Activated CD4-positive, alpha-beta T cell treated with anti-CD3 and anti-CD28 coated beads, Interleukin-2, amount 50 U/mL, for 16 hours (primary cell): ENCODE measurements at places on chromosomes 4 and X.
A peak's percentile ranks its signal among the peaks of the same experiment; 100 is the strongest.

DNA sequence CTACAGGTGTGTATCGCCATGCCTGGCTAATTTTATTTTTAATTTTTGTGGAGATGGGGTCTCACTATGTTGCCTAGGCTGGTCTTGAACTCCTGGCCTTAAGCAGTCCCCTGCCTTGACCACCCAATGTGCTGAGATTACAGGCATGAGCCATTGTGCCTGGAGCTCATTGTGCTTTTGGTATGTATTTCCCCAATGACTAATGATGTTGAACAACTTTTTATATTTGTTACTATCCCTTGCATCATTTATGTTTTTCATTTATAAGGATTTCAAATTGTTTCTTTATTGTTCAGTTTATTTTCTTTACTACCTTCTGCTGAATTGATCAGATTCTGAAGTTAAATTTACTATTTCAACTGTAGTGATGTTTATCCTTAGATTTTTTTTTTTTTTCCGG, 199.7 kb downstream of the CEP135 start:
- DNase-seq, result no peak

DNA sequence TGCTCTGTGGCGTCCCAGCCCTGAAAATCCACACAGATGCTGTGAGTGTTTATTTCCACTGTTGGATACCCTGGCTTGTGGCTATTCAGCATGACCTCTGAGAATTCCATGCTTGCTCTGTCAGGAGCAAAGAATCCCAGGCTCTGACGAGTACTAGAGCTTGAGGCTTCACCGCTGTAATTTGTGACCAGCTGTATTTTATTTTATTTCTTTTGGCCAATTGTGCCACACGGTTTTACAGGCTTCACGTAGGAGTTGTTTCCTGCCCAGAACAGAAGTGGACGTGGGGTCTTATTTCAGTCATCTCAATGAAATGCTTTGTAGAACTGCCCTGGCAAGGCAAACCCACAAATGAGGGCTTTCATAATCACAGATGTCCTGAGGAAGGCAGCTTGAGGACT, 69.4 kb upstream of the CLDN34 start:
- no peak for DNase-seq

GRCh38 chr4:118287711-118288451, 64.9 kb downstream of the PRSS12 start:
- DNase-seq, result no peak

- no peak for DNase-seq
Observed at GRCh38 chr4:126991965-126992364, 640.8 kb upstream of the INTU start.

GRCh38 chrX:72019487-72019886, 108.8 kb downstream of the NHSL2 start:
- DNase-seq, result no peak

DNA sequence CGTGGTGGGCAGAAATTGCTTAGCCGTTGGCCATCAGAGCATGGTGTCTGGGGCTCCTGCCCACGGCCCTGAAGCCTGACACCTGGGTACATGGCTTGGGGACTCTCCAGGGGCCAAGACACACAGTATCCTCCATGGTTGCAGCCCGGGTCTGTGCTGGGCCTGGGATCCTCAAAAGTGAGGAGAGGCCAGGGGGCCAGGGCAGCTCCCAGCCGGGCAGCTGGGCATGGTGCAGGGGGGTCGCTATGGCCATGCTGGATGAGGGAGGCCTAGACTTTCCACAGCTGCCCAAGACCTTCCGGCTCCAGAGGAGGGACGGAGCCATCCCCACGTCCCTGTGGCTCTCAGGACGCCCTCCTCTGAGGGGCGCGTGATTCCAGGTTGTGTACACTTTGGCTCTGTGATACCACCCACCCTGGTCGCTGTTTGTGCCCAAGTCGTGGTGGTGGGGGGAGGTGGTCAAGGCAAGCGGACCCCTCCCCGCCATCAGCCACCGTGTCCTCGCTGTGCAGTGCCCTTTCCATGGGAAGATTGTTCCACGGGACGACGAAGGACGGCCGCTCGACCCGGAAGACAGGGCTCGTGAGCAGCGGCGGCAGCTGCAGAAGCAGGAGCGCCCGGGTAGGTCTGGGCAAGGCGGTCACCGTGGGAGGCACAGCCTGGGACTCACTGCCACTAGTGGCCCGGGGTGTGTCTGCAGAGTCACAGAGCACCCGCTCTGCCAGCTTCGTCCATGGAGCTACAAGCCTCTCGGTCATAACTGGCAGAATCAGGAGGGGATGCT, 25.7 kb downstream of the NKX1-1 start:
- no peak for DNase-seq

- no peak for DNase-seq
Observed at GRCh38 chr4:185341377-185341776, 54.3 kb downstream of the LRP2BP start.

DNA sequence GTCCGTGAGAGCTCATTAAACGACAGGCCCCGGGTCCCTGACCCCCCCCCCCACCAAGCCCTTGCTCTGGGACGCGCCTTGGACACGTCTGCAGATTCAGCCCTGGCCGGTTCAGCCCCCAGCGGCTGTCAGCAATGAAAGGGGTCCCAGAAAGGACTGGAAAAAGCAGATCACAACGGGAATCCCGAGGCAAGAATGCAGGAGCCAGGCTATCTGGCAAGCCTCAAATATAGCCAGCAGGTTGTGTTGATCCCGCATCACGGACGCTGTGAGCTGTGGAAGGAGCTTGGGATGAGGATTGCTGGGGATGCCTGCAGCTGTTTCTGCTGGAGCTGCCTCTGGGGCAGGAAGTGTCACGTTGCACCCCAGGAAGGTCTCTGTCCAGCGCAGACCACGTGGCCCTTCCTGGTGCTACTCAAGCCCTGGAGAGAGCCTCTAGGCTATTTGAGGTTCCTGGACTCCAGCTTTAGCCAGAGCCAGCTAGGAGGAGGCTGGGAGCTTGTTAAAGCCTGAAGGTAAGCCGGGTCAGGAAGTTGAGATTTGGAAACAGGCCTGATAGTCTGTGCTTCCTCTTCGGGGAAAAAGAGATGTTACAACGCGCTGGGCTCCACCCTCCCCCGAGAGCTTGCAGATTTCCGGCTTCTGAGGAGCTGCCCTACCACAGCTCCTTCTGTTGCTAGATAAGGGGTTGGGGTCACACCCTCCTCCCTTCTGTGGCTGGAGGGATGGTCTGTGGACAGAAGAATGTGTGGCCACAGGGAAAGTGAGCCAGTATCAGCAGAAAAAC, 19.3 kb upstream of the CSF2RA start:
- peak; percentile 74 for DNase-seq

- DNase-seq, result no peak
Observed at GRCh38 chr4:149927514-149927913, 111.9 kb upstream of the IQCM start.

GRCh38 chrX:100647739-100648138, 3.7 kb downstream of the SRPX2 start:
- no peak for DNase-seq

- no peak for DNase-seq
Observed at GRCh38 chr4:102400898-102401297, 55.6 kb upstream of the SLC39A8 start.

GRCh38 chrX:119041175-119041574, 31.6 kb upstream of the CT47C1 start:
- no peak for DNase-seq

- no peak for DNase-seq
Observed at GRCh38 chr4:8917321-8917811, 45.7 kb upstream of the HMX1 start.

DNA sequence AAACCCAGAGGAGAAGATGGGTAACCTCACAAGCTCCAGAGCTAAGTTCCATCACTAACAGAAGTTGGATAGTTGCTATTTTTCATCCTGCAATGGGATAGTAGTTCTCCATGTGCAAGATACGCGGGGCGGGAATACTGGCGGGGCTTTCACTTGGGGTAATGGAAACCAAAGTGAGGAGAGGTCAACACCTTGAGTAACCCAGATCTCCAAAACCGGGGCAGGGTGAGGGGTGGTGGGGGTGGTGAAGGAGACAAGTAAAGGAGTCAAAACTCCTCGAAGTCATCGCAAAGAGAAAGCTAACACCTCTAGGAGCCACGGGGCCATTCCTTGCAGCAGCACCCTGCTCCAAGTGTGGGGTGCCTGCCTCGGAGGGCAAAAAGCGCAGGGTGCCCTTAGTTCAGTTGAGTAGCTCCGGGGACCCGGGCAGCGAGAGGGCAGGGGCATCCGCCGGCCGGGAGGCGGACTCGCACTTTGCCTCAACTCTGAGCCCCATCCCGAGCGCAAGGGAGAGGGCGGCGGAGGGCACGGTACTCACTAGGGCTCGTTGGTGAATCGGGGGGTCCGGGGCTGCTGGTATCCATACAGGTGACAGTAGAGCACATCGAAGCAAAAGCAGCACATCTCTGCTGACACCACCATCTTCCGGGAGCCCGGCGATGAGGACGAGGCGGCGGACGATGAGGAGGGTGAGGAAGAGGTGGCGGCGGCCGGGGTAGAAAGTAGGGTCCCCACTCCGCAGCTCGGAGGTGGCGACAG, 645 bp downstream of the AMMECR1 start:
- DNase-seq, result peak; percentile 17

DNA sequence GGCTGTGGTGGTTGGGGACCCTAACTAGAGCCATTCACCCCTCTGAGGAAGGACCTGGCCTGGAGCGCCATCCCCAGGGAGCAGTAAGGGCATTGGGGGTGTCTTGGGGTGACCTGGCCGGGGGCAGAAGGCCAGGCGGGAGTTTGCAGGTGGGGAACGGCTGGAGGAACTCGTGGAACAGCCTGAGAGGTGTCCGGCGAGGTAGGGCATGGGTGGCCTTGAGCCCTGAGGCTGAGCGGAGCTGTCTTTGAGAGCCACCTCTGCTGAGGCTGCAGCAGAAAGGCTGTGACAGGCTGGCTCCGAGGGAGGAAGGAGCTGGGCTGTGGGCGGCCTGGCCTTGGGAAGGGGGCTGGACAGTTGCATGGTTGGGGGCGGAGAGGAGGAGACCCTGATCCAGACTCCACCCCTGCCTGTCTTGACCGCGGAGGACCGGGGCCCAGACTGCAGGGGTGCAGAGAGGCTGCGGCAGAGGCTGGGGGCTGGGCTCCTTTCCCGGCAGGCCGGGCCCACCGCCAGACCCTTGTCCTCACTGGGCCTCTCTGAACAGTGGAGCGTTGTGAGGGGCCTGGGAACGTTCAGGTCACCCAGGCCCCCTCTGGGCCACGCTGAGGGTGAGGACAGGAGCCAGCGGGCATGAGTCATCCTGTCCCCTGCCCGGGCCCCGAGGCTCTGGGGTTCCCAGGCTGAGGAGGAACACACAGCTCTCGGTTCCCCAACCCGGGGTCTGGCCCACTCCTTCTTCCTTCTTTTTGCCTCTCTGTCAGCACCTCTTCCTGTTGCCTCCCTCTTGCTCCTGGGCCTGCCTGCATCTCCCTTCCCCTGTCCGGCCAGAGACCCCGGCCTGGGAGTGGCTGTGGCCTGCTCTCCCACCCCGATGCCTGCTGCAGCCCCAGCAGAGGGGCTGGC, 8.1 kb downstream of the SH3BP2 start:
- no peak for DNase-seq

GRCh38 chr4:125254106-125254505, 60.6 kb upstream of the FAT4 start:
- DNase-seq, result no peak

DNA sequence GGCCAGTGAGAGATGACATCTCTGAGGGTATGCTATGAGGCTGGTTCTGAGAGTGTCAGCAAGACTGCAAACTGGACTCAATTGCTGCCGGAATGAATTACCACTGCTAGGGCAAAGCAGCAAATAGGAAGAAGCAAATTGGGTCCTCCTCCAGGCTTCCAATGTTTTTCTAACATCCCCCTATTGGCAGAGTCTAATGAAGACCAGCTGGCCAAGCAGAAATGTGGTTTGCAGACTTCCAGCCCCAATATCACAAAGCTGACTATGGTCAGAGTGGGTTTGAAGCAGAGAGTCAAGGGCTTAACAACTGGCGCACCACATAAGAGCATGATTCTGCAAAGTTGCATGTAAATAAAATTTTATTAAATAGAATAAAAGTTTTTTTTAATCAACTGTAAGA, 225.4 kb upstream of the GLRA2 start:
- no peak for DNase-seq

GRCh38 chrX:20402956-20403355, 136.2 kb upstream of the RPS6KA3 start:
- no peak for DNase-seq

- DNase-seq, result peak; percentile 21
Observed at GRCh38 chrX:13646154-13646549, 6.8 kb upstream of the TCEANC start.

- DNase-seq, result no peak
Observed at GRCh38 chr4:135900956-135901355, 1631.3 kb downstream of the PCDH18 start.

DNA sequence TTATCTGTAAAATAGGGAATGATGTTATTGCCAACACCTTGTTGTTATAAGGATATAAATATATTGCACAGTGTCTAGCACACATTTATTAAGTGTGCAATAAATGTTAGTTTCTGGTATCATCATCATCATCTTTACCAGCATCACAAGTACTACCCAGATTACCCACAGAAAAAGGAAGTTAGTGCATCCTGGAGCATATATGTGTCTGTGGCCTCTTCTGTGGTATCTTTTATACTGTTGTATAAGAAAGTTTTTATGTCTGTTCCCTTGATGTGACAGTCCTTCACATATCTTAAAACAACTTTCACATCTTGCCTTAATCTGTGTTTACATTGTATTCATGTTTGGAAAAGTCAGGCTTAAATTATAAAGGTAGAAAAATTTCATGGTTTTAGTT, 10.0 kb downstream of the EXOSC9 start:
- no peak for DNase-seq

DNA sequence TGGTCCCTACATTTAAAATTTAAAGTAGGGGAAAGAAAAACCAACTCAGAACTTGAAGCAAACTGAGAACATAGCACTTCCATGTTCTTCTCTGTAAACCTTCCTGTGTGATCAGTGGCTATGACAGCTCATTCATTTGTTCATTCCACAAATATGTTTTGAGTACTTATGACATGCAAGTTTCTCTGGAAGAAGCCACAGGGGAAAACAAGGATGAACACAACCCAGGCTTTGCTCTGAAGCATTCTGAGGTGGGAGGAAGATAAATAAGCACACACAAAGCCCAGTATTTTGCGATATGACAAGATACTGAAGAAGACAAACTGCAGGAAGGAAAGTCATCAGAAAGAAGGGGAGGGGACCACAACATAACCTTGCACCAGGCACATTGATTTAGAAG, 96.4 kb downstream of the CHIC2 start:
- DNase-seq, result no peak

DNA sequence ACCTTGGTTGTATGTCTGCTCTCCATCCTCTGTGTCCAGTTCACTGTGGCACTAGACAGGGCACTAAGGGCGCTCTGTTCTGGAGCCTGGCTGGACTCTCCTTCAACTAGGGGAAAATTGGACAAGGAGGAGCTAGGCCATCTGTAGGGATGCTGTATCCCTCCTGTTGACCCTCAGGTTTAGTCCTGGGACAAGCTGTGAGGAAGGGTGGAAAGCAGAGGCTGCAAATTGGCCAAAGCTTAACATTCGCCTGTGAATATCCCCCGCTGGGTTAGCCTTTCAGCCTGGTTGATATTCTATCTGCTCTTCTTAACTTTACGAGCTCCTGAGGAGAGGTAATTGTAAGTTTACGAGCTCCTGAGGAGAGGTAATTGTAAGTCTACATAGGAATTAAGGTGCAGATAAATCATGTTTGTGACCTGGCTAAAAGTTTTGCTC, 64.4 kb upstream of the ENPEP start:
- no peak for DNase-seq

- DNase-seq, result no peak
Observed at GRCh38 chrX:79162076-79162475, 17.6 kb downstream of the GPR174 start.

GRCh38 chrX:70478526-70479245, 34.1 kb downstream of the DLG3 start:
- no peak for DNase-seq

- no peak for DNase-seq
Observed at GRCh38 chr4:163697121-163697520, 202.6 kb downstream of the TMA16 start.

GRCh38 chr4:6074758-6075157, 56.5 kb upstream of the C4orf50 start:
- DNase-seq, result no peak
